ENCODE measurements at places on chromosomes 16 and 17. TPM values are rescaled to one million over a fixed set of nuclear protein-coding genes. Genes with fewer than 3 reads are reported as not detected.
A peak's percentile ranks its signal among the peaks of the same experiment; 100 is the strongest.

DNA sequence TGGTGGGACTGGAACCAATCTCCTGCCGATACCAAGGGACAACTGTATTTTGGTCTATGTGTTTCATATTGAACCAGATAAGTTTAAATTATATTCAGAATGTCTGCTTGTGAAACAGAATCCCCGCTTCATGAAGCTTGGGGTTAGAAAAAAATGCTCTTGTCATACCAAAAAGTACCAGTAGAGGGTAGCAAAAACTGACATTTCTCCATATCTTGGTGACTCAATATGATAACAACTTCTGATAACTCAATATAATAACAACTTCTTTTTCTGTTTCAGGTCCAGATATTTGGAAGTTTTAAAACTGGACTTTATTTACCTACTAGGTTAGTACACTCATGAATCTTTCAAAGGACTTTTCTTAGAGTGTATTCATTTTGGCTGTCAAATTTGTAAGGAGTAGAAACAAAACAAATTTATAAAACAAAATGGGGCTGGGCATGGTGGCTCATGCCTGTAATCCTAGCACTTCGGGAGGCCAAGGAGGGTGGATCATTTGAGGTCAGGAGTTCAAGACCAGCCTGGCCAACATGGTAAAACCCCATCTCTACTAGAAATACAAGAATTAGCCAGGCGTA, 52.3 kb upstream of the ADCY7 start:
- peak; percentile 60 for DNase-seq

- peak; percentile 15 for DNase-seq
These were observed 411.0 kb downstream of the CPPED1 start for GRCh38 chr16:12392585-12393091.

DNA sequence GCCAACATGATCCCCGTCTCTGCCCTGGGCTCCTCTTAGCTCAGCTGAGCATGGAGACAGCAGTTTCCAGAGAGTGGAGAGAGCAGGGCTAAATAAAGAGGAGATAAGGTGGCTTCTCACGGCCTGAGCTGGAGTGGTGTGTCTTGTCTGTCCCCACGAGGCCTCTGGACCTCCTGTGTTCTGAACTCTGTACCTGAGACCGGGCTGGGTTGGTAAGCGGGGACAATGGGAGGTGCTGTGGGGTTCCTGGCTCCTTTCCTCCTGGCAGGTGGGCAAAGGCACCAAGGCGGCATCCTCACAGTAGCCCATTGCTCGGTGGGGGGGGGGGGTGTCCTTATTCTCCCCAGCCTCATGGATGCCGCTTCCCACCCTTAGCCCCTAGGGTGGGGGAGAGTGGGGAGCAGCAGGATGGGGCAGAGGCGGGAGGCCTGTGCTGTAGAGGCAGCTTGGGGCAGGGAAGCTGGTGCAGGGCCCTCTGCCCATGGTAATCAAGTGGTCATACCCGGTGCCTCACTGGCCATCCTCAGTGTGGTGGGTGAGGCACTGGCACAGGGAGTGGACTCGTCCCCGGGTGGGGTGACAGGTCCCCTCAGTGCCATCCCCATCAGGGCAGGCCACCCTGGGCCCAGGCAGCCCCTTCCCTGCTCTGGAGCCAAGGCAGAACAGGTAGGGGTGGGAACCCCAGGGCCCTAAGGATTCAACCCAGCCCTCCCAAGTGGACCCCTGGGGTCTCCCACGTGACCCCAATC, 2.8 kb downstream of the AANAT start:
- no peak for DNase-seq

DNA sequence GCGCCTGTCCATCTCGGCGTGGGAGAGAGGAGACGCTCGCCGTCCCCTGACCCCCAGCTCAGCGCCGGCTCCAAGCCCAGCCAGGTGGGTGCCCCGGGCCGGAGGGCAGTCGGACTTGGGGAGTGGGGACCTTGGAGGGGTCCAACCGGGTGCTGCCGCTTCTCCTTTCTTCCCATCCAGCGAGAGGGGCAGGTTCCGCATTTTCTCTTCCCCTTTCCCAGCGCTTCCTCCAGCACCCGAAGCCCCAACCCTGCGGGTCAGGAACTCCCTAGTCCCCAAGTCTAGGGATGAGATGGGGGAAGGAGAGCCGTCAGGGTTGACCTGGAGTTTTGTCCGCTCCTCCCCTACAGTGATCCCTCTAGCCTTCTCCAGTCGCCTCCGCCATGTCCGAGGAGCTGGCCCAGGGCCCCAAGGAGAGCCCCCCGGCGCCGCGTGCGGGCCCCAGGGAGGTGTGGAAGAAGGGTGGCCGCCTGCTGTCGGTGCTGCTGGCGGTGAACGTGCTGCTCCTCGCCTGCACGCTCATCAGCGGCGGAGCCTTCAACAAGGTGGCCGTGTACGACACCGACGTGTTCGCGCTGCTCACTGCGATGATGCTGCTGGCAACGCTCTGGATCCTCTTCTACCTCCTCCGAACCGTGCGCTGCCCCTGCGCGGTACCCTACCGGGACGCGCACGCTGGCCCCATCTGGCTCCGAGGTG, at the start of gene OTOP2:
Gene OTOP2, plus strand, starts transcription at position 24 of the 699 bp plus-strand sequence. Its CDS starts 360 bp downstream, at position 384.
- DNase-seq = no peak

GRCh38 chr17:66775881-66776400, 59.0 kb upstream of the CACNG5 start:
- no peak for DNase-seq

DNA sequence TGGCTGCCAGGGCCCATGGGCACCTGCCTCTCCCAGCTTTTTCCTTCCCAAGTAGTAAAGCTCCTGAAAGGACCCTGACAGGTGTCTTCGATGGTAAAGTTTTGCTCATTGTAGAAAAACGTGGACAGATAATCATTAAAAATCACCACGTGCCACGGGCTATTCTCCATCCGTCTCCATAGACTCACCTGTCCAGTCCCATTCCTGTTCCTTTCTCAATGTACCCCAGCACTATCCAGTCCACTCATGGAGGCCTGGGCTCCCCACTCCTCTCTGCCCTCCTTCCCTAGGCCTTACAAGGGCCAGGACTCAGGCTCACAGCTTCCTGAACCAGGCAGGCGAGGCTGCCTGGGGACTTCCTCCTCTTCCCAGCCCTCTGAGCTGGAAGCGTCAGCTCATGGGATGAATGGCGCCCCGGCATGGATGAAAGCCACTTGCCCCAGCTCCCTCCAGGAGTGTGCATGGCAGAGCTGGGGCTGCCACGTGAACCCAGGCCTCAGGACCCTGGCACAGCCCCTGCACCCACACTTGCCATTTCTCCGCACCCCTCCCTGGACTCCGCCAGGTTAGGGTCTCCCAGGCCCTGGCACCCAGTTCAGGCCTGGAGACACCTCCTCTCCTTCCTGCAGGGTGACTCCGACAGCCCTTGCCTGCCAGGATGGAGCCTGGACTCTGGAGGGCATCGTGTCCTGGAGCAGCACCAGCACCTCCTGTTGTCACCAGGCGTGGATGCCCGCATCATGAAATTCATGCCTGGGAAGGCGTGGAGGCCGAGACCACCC, 8.8 kb downstream of the CTRB1 start:
- no peak for DNase-seq

DNA sequence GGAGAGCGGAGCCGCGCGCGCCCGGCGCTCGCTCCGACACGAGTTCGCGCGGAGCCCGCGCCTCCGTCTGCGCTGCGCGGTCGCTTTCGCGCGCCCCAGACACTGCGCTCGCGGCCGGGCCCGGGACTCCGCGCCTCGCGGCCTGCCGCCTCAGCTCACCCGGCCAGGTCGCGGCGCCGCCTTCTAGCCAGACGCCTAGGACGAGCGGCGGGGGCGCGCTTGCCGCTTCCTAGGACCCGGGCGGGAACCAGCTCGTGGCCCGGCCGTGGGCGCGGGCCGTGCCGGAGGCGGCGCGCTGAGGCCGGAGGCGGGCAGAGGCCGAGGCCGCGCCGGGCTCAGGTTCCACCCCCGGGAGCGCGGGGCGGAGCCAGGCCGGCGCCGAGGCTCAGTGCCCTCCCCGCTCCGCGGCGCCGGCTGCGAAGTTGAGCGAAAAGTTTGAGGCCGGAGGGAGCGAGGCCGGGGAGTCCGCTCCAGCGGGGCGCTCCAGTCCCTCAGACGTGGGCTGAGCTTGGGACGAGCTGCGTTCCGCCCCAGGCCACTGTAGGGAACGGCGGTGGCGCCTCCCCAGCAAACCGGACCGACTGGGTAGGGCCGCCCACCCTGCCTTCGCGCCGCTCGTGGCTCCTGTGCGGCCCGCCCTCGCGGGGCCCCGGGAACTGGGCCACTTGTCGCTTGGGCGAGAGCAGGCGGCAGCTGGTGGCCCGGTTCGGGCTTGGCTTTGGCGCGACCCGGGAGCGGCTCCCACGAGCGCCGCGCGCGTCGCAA, at the start of gene SPHK1:
Gene SPHK1, plus strand, starts transcription at position 388 of the 765 bp plus-strand sequence. CDS start 1,036 bp downstream, outside the sequence.
- DNase-seq = no peak

DNA sequence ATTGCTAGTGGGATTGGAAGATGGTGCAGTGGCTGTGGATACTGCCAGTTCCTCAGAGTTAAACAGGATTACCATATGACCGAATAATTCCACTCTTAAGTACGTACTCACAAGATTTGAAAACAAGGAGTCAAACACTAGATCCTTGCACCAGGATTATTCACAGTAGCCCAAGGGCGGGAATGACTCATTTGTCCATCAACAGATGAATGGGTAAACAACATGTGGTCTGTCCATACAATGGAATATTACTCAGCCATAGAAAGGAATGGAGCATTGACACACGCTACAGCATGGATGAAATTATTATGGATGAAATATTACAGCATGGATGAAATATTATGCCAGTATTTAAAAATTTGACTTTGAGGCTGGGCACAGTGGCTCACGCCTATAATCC, 9.1 kb upstream of the MAPK8IP3 start:
- peak; percentile 64 for DNase-seq

DNA sequence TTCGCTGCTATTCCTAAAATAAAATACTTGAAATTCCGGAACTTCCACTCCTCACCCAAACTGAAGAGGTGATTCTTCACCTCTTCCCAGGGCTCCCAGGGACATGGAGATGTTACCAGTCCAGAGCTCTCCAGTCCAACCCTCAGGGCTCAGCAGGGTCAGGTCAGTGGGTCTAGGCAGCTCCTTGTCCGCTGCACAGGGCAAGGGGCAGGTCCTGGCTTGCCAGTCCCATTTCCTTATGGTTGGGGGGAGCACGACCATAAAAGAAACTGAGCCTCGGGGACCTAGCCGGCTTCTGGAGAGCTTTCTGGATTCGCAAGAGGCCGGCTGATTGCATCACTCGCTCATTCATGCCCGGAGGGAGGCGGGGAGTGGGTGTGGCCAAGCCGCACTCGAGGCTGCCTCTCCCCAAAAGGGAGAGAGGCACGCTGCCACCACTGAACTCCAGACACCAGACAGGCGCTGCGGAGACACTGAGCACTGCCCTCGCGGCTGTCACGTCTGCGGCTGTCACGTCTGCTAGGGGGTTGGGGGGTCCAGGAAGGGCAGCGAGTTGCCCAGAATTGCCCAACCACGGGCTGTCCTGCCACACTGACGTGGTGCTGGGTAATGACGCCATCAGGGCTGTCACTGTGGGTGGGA, 15.8 kb downstream of the SLC7A5 start:
- DNase-seq = peak; percentile 77

MT1E gene
- 893 TPM for total RNA-seq

MYL4 gene
- total RNA-seq = not detected

CIBAR2 gene
- not detected for total RNA-seq

CACNG1 gene
- total RNA-seq = not detected

DCTPP1 gene
- 49.8 TPM for total RNA-seq

DNA sequence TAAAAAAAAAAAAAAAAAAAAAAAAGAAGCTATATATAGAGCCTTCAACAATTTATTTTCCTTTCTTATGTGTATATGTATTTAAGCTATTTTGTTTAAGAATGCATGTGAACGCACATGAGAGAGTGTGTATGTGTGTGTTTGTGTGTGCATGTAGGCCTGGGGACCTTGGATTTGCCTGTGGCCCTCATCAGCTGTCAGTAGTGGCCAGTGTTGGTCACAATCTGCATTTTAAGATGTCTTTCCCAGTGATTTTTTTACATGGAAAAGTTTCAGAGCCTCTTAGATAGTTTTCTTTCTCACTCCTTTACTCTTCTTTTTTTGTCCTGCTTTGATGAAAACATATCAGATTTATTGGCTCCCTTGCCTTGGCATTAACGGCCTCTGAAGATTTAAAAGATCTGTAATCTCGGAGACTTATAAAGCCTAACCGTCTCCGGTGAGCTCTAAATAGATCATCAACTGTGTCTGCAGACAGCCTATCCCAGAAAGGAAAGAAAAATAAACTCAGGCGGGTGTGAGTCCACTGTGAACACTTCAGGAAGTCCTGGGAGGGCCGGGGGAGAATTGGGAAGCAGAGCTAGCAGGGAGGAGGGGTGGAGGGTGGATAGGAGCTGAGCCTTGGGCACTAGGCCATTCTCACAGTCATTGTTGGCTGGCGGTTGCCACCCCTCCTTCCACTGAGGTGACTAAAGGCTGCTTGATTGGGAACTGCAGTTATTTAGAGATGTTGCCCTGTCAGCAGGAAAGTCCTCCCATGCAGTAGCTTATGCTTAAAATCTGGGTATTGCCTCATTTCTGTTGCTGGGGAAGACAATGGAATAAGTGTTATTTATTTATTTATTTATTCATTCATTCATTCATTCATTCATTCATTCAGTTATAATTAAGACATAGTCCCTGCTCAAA, 86.8 kb downstream of the WWP2 start:
- DNase-seq = peak; percentile 65

DNA sequence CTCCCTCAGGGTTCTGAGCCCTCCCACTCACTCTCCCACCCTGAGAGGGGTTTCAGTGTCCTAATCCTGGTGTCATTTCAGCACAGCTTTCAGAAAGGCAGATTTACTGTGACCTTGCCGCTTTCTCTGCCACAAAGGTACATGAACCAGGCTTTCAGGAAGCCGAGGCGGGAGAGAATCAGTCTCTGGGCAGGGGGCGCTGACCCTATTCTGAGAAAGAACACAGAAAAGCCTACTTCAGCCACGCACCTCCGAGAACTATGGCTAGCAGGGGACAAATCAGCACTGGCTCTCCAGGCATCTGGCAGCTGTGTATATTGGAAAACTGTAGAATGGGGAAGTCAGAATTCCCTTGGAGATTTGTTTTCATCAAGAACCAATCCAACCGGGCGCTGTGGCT, 57.7 kb upstream of the BCAR1 start:
- DNase-seq = no peak

- no peak for DNase-seq
These were observed 5.7 kb downstream of the C16orf86 start for GRCh38 chr16:67672306-67672705.

GRCh38 chr17:27323538-27324215, 29.8 kb downstream of the WSB1 start:
- peak; percentile 79 for DNase-seq

SALL1 gene
- 25.2 TPM for total RNA-seq

GRCh38 chr17:72477491-72477890, 356.7 kb downstream of the SOX9 start:
- no peak for DNase-seq

GRCh38 chr16:3174618-3175148, 13.3 kb upstream of the OR1F1 start:
- no peak for DNase-seq

DNA sequence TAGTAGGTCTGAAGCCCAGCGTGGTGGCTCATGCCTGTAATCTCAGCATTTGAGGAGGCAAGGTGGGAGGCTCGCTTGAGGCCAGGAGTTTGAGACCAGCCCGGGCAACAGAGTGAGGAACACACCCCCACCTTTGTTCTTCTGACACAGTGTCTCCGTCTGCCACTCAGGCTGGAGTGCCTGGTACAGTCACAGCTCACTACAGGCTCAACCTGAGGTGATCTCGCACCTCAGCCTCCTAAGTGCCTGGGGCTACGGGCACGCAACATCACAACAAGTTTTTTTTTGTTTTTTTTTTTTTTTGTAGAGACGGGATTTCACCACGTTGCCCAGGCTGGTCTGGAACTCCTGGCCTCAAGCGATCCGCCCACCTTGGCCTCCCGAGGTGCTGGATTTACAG, 6.7 kb upstream of the TLCD3A start:
- DNase-seq = no peak

SLFN12L gene
- total RNA-seq = 0.05 TPM

All from renal cortical epithelial cell (primary cell).